ENCODE measurements at places on chromosomes 12 and 14.

GRCh38 chr12:92866418-92866817, 62.7 kb downstream of the EEA1 start:
- no peak for DNase-seq

DNA sequence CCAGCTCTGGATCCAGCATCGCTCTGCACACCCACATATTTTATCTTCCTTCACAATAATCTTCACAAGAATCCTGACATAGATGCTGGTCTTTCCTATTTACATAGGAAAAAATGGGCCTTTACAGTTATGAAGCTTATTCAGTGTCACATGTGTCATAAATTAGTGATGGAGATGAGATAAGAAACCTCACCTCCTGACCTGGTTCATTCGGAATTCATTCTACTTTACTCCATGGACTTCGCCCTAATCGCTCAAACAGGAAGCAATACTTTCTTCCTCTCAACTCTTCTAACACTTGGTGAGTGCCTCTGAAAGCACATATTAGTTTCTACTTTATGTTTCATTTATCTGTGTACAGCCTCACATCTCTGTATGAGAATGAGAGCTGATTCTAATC, 12.0 kb upstream of the SINHCAF start:
- DNase-seq: no peak

DNA sequence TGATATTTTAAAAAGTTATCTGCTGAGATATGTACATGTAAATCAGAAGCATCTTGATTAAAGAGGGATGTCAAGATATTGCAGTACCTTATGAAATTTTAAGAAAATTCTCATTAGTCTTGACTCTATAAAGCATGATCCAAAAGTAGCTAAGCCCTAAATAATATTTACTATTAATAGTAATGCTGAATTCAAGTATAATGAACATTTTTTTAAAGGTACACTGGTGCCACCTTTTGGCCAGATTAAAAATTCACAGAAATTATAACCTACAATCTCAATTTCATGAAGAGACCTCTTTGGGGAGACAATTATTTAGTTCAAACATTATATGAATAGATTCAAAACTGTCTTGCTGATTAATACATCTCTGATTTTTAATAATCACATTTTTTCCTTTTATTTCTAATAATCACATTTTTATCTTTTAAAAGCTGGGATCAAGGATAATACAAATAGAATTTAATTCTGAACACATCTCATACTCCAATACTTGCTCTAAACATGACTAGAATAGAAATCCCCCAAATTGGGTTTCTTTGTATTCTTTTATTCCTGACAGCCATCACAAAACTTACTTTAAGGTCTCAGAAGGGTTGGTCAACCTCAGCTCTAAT, 13.4 kb downstream of the AKAP5 start:
- peak; percentile 38 for DNase-seq

DNA sequence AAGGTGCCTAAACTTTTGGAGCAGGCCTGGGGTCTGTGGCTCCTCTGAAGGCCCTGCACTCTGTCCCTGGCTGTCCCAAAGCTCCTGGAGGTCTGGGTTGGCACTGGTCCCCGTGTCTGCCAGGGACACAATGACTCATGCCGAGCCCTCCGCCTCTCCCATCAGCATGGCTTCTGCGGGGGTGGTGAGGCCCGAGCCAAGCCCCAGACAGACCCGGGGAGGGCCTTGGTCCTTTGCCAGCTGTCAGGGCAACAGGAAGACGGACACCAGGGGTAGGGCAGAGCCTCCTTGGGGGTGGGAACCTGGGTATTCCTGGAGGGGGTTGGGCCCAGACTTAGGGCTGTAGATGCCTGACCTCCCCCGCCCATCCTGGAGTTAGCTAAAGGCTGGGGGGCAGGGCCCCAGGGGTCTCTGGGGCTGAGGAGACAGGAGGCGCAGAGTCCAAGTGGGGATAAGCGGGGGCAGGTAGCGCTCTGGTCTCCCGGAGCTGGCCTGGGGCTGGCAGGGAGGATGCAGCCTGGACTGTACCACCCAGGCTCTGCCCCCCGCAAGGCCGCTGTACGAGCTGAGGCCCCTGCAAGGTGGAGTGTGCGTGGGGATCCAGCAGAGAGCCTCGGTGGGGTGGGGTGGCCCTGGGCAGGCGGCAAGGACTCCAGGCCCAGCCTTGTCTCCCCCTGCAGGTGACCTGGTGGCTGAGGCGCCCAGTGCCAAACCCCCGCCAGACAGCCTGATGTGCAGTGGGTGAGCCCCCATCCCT, 16.4 kb upstream of the PUS1 start:
- DNase-seq: peak; percentile 91

GRCh38 chr12:77720258-77720657, 110.4 kb upstream of the NAV3 start:
- DNase-seq: peak; percentile 33

- DNase-seq: no peak
These were observed 31.8 kb upstream of the PARP11 start for GRCh38 chr12:3904999-3905398.

Measured in fibroblast of mammary gland (primary cell).